Fibroblast of pulmonary artery (primary cell): ENCODE measurements at places on chromosomes 1 and 21.

DNA sequence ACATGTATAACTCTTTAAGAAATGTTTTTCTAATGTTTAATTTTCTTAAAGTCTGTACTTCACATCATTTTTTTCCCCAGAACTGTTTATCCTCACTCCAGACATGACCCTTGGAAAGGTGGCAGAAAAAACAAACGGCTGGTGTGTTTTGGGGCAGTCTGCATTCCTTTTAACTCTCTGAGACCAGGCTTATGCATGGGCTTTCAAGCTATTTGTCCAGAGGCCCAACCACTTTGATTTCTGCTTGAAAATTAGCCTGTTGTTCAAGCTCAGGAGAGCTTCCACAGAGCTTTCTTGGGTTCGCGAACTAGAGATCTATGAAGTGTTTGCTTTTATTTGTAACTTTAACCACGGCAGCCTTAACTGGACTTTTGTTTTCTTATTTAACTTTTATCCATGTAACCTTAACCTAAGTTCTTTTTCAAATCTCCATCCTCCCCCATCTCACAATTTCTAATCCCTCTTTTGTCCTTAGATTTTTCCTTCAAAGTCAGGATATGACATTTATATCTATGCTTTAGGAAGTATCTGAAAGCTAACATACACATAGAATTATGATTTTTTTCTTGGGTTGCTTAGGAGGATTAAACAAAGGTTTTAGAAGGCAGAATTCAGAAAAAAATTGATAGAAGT lies 111.8 kb downstream of the FGGY start:
- DNase-seq = no peak

- no peak for DNase-seq
Measured at GRCh38 chr1:34870395-34870794, 10.8 kb upstream of the SMIM12 start.

GRCh38 chr21:38816400-38816977 lies 10.8 kb downstream of the ETS2 start:
- no peak for DNase-seq

DNA sequence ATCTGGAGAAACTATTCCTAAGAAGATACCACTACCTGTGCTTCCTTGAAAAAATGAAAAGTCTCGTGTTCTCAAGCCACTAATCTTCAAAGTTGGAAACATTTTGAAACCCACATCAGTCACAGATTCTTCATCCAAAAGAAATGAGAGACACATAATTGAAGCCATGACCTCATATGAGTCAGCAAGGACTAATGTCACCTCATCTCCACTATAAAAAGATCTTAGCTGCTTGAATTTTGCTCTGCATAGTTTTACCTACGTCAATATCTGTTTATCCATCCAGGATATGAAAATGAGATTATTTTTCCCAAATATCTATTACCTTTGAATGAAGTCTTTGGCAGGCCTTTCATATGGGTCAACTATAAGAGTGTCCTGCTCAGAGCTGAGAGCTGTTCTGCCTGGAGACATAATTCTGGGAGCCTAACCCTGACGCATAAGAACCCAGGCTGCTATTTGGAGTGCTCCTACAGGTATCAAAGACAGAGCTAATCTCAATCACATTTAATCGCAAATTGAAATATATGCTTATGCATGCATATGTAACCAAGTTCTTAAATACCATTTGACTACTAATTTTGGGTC lies 312.5 kb upstream of the PKN2 start:
- DNase-seq = no peak

GRCh38 chr1:30313584-30313983 lies 409.8 kb downstream of the MATN1 start:
- no peak for DNase-seq

GRCh38 chr21:43608225-43608624 lies 51.1 kb downstream of the HSF2BP start:
- peak; percentile 85 for DNase-seq

DNA sequence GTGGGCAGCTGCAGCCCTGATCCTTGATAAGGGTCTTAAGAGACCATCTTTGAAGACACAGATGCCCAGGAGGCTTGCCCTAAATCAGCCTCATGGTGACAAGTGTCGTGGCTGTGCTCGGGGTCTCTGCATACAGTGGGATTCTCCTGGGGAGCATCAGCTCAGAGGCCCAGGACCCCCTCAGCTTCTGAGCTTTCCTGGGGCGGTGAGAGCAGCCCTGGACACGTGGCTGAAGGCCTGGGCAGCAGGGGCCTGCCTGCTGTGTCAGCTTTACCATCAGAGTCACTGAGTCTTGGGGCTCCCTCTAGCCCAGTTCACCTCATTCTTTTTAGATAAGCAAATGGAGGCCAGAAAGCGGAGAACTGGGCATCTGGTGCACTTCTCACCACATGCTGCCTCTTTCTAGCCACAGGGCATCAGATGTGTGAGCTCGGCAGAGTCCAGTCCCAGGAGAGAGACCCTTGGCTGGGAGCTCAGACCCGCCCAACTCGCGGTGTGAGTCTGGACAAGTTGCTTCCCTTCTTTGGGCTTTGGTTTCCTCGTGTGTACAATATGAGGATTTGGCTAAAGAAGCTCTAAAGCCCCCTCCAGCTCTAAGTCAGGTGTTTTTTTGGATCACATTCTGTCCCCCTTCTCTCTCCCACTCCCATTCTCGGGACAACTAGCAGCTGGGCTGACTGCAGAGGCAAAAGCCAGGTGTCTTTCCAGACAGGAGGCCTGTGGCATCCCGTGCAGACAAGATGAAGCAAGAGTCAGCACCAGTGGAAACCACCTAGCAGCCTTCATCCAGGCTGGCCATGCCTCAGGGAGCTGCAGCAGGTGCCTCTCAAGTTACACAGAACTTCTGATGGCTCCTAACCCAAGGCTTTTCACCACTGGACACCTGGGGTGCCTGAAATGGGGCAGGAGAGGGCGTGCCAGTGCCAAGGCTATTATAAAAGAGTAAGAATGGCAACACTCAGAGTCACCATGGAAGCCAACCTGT lies 119.1 kb downstream of the KCNN3 start:
- DNase-seq = no peak

- no peak for DNase-seq
Measured at GRCh38 chr21:17819877-17820229, 697 bp upstream of the C21orf91 start.

- no peak for DNase-seq
Measured at GRCh38 chr1:112247036-112247597, 148.9 kb upstream of the CTTNBP2NL start.

DNA sequence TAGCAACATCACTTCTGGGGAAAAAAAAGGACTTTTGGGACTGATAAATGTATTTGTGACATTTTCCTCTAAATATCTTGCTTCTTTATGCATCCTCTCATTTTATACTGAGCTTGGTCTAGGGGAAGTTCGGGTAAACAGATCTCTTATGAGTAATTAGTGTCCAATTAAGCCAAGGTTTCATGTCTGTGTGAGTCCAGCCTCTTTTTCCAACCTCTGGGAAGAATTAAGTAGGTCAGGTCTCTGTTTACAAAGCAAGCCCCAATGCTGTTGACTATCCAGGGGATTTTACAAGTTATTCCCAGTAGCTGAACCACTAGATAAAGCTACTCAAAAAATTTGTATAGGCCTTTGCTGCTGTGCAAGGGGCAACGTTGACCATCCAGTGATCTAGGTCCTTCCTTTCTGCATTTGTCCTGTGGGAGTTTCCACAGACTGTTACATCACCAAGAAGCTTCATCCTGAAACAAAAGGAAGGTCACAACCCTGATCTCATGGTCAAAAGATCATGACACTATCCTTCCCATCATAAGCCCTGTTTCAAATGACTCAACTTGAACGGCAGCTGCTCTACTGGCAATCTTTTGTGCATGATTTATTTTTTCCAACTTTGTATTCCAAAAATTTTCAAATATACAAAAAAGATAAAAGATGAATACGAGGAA lies 74.3 kb downstream of the ETS2 start:
- no peak for DNase-seq

- DNase-seq = peak; percentile 62
Measured at GRCh38 chr1:151828921-151829320, 2.7 kb downstream of the RORC start.

DNA sequence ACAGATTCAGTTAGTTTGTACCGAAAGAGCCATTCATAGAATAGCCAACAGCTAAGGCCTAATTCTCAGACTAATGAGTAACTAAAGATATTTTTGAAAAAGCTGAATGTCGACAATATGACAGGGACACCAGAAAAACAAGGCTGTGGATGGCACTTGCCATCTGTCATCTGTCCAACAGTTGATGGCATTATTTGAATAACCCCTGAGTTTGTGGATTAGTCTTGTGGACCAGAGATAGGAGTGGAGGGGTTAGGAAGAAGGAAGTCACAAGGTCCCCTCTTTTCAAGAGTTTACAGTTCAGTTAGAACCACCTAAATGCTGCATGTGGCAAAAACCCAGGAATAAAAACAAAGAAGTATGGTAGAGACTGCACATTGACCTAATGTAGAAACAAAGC lies 356.5 kb upstream of the DUSP10 start:
- no peak for DNase-seq

- no peak for DNase-seq
Measured at GRCh38 chr1:30461640-30462039, 261.7 kb downstream of the MATN1 start.

DNA sequence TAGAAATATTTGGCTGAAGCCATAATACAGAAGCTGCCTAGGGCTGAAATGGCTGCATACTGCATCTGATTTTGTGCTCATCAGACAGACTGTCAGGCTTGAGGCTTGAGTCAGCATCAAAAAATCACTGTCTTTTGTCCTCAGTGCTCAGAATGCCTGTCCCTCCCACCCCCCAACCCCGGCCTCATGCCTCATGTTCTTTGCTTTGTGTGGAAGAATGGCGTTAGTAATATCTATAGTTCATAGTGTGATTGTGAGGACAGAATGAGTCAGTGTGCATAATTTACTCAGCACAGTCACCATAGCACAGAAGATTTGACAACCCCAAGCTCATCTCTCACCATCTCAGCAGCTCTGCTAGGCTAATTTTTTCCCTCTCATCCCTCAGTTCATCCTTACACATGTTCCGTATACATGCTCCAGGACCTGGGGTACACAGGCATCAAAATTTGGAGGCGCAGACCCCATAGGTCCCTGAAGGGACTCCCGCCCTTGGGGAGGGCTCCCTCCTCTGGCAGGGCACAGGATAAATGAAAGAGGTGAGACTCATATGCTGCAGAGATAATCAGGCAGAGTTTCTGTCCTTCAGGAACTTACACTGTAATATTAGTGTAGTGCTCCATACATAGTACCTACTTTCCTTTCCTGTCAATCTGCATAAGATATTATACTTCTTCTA lies 159.1 kb upstream of the C8B start:
- peak; percentile 6 for DNase-seq

- DNase-seq = peak; percentile 54
Measured at GRCh38 chr1:44970317-44970716, 16.1 kb downstream of the EIF2B3 start.

DNA sequence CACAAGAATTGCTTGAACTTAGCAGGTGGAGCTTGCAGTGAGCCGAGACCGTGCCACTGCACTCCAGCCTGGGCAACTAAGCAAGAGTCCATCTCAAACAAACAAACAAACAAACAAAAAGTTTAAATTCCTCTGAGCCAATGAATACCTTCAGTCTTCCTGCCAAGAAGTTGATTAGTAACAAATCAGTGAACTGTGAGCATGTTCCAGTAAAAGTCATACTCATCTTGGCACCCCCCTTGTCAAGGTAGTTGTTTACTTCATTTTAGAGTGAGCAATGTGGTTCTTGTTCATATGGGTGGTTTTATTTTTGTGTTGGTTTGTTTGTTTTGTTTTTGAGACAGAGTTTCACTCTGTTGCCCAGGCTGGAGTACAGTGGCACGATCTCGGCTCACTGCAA lies 18.0 kb upstream of the SLC2A7 start:
- DNase-seq = no peak

GRCh38 chr1:211340622-211341507 lies 14.2 kb downstream of the TRAF5 start:
- no peak for DNase-seq

GRCh38 chr1:60765204-60765603 lies 317.2 kb upstream of the NFIA start:
- peak; percentile 55 for DNase-seq

- no peak for DNase-seq
Measured at GRCh38 chr1:50214717-50215116, 106.0 kb downstream of the ELAVL4 start.

DNA sequence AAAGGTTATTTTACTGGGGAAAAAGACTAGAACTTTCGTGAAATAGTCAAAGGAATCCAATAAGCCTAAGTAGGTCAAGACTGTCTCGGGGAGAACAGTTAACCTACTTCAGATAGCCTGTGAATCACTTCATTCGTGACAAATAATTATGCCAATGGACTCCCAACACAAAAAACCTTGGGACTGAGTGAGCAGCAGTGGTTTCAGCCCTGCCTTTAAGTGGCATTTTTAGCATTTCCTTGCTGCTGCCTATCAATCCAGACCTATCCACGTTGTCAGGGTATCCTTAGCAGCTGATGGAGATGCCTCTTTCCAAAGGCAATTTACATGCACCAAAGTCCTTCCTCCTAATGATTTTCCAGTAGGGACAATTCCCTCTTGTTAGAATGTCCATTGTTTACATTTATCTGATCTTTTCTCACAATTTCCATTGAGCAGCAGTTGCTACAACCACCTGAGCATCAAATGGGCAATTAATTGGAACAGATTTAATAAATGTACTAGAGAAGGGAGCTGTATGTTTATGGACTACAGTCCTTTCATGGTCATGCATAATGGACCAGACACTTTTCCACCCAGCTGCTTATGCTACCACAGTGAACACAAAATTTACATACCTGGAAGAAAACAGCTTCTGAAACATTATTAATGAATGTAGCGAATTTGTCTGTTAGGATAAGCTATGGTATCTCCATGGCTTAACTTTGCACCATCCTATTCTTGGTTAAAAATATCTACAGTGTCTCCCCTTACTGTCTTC lies 75.8 kb downstream of the TM2D1 start:
- no peak for DNase-seq

DNA sequence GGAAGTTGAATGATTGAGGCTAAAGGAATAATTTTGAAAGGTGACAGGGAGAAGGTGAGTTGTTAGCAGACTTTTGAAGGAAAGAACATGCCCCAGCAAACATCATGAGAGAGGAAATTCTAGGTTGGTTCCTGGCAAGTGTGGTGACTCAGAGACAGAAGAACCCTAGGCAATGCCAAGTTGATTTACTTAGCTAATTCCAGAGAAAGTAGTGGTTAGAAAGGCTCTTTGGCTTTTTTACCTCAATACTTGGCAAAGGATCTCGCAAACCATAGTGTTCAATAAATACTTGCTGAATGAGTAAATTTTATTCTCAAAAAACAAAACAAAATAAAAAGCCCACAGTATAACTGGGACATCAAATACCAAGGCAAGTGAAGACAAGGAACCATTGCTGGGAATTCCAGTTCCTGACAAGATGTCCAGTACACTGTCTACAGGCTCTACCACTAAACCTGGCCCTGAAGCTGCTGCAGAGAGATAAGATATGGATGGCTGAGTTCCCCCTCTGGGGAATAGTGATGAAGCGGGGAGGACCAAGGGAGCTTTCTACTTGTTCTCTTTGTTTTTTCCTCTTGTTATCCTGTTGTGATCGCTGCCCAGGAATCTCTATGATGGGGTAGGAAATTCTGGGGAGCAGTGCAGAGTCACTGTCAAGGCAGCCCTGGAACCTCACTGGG lies 48.2 kb downstream of the IL12RB2 start:
- DNase-seq = peak; percentile 21

- peak; percentile 31 for DNase-seq
Measured at GRCh38 chr21:26067836-26068594, 102.6 kb downstream of the APP start.

- DNase-seq = no peak
Measured at GRCh38 chr1:145747398-145748247, 28.3 kb downstream of the CD160 start.
